ENCODE measurements at places on chromosomes 4 and X.
A peak's percentile ranks its signal among the peaks of the same experiment; 100 is the strongest.

DNA sequence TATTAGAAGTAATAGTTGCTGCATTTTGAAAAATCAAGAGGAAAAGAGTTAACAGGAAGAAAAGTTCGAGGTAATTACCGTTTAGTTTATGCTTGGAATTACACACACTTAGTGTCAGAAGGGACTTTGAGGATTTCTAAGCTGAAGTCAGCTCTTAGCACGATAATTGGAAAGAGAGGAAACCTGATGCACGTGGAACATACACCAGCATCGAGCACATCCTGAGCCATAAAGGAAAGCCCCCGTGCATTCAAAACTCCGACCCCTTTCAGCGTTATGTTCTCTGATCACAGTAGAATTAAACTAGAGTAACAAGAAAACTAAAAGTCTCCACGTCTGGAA is 400 bp upstream of the PAQR3 start:
- DNase-seq, result no peak

DNA sequence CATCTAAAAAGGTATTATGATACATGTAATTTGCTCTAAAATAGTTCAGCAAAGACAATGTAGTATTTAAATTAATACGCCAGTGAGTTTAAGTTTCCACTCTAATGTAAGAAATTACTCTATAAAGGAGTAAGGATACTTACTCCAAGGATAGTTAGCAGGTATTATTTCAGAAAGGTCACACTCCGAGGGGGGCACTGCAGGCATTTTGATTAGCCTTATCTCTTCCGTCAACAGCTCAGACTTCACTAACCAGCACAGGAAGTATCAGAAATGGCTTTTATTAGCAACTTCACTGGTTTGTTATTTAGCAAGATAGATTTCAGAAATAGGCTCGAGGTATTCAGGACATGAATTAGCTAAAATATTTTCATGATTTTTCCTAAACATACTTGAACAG is 127.0 kb downstream of the COX18 start:
- no peak for DNase-seq

DNA sequence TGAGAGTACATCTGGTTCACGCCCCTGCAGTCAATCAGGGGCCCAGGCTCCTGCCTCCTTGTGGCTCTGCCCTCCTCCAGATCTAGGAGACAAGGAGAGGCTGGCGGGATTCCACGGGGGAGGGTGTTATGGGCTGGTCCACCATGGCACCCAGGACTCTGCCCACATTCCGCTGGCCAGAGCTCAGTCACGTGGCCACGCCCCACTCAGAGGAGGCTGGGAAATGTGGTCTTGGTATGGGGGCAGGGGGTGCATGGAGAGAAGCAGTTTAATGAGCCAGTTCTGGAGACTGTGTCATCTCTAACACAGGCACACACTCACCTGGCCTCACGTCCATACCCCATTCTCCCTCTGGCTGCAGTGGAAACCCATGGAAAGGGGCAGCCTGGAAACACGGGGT is 31.5 kb upstream of the PSAPL1 start:
- DNase-seq, result no peak

DNA sequence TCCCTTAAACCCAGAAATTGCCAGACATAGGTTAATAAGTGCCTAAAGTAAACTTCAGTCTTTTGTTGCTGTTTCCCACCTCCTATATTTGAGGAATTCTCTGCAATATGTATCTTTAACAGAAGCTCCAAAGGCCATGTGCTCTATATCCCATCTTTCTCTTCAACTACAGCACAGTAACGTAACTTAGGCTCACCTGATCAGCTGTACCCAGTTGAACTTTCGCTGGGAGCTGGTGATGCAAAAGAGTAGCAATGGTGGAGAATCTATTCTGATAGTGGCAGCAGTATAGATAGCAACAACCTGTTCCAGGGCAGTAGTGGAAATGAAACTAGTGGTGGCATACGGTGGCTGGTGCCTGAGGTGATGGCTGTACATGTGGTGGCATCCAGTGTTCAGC is 33.2 kb upstream of the YTHDC1 start:
- no peak for DNase-seq

DNA sequence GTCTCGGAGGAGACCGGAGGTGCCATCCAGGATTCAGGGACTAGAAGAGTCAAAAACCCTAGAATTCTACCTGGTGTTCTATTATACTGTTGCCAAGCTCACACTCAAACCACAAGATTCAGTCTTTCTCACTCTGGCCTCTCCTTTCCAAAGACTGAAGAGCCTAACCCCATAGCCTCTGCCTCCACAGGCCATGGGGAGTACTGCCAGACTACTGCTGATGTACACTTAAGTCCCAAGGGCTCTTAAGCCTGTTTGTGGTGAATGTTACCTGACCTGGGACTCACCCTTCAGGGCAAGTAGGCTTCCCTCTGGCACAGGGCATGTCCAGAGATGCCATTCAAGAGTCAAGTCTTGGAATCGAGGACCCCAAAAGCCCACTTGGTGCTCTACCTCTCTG is 58.9 kb upstream of the IRS4 start:
- no peak for DNase-seq

- no peak for DNase-seq
These were observed 31.3 kb downstream of the FABP2 start for GRCh38 chr4:119290598-119290997.

DNA sequence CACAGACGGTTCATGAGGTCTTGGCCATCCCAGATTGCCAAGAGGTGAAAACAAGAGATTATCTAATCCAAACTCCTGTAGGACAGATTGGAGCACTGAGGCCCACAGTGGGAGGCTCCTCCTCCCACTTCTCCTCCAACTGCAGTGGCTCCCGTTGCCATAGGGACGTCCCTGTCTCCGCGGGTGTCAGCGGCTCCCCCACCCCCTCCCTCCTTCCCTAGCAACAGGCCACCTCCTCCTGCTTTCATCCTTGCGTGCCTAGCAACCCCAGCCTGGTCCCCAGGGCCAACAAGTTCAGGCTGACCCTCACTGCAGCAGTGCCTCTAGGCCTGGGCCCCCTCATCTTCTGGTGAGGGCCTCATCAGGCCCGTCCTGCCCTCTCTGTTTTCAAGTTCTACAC is 6.8 kb upstream of the IQSEC2 start:
- DNase-seq, result no peak

- DNase-seq, result peak; percentile 85
These were observed 378 bp upstream of the RPS6KA6 start for GRCh38 chrX:84188320-84188834.

DNA sequence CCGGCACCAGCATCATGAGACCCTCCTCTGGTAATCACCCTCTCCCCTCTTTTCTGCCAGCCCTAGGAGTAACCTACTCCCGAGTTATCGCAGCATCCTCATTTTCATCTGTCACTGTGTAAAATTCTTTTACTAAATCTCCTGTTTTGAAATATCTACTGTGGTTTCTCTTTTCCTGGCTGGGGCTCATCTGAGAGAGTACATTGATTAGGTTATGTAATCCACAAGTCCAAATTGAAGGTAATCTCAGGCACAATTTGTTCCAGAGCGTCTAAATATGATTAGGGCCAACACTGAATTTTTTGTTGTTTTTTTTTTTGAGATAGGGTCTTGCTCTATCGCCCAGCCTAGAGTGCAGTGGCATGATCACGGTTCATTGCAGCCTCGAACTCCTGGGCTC is 142.4 kb downstream of the SMIM20 start:
- no peak for DNase-seq

DNA sequence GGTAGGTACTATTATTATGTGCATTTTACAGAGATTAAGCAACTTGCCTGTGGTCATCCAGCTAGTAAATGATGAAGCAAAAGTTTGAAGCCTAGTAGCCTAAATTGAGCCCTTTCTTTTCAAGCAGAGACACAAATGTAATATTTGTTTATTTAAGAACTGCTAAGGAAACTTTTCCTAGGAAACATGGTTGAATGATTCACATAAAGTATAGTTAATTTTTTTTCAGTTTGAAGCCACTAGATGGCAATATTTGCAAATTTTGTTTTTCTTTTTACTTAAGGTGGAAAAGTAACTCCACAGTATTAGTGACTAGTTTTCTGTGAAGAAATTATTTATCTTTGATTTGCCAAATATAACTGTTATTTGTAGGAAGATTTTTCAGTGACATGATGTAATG is 52.8 kb upstream of the ANKRD17 start:
- no peak for DNase-seq

GRCh38 chrX:78603908-78604307 is 55.2 kb downstream of the RTL3 start:
- DNase-seq, result no peak

GRCh38 chrX:107482046-107482445 is 32.6 kb downstream of the FRMPD3 start:
- no peak for DNase-seq

DNA sequence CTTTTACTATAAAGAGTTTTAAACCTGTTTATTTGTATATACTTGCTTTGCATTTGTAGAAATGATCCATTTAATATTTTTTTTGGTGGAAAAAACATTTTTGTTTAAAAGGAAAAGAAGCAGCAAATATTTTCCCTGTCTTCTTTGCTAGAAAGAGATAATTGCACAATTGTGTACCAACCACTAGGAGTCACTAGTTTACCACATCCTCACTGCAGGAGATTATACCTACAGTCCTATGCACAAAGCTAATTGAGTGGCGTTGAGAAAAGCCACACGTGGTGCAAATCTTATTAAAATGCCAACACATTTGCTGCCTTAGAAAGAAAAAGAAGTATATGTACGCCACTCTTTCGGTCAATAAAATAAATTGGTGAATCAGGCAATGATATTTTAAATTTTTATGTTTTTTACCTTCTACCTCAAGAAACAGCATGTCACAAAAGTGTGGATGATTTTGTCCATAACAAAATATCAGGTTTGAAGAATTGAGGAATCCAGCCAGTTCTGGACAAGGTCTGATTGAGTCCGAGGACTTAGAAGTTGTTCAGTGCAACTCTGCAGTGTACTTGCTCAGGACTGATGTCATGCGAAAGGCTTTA is 102.9 kb downstream of the GRXCR1 start:
- no peak for DNase-seq

GRCh38 chr4:122830426-122831095 is 3.9 kb downstream of the FGF2 start:
- DNase-seq, result no peak

DNA sequence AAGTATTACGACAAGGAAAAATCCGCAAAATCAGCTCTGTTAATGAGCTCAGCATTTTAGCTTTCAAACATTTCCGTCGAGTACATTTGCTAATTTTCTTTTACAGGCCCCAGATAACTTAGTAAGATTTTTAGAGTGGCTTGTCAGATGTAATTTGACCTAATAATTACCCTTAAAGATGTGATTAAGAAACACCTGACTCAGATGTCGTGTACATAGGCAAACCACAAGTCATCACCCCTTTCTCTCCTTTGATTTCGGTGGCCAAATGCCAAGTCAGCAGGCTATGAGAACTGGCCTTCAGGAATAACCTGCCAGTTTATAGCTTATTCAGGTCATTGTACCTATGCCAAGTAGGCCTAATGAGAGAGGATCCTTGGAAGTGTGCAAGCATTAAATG is 369.6 kb downstream of the PCDH7 start:
- no peak for DNase-seq

DNA sequence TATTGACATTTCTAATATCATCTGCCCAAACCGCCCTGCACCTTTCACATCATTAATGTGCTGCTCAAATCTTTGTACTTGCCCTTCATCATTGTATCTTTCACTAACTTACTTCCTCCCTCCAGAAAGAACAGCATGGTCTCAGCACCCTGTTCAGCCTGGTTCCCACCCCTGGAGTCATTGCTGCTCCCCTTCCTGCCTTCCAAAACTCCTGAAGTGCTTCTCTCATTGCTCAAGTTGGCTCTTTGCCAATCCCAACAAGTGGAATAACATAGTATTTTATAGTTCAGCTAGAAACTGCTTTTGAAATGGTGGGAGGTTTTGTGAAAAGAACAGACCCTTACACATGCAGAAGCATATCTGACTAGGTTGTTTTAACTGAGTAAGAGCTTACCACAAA is 14.0 kb upstream of the TTC29 start:
- no peak for DNase-seq

- DNase-seq, result no peak
These were observed 79.0 kb upstream of the ATXN3L start for GRCh38 chrX:13398839-13399238.

GRCh38 chr4:153142700-153143438 is 61.4 kb upstream of the TRIM2 start:
- DNase-seq, result peak; percentile 53

GRCh38 chr4:110501826-110502225 is 25.9 kb downstream of the ENPEP start:
- DNase-seq, result no peak

- DNase-seq, result no peak
These were observed 1037.4 kb upstream of the PABPC4L start for GRCh38 chr4:135238940-135239339.

DNA sequence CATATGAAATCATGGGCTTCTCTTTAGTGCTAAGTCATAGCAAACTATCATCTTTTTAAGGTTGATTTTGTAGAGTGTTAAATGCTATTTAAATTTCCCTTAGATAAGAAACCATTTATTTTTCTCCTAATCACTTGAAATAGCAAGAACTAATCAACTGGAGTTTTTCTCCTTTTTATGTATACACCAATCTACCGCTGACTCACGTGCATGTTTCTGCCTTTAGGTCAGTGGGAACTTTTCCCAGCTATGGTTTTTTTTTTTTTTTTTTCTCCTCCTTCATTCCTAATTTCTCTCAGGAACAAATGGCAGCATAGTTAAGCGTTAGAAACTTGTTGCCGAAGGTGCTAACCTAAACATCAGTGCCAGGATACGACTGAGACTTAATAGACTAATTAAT is 176.4 kb downstream of the BMPR1B start:
- no peak for DNase-seq

GRCh38 chr4:14749910-14750309 is 252.4 kb upstream of the CPEB2 start:
- no peak for DNase-seq

- no peak for DNase-seq
These were observed 67.7 kb upstream of the ZXDA start for GRCh38 chrX:57977992-57978391.

DNA sequence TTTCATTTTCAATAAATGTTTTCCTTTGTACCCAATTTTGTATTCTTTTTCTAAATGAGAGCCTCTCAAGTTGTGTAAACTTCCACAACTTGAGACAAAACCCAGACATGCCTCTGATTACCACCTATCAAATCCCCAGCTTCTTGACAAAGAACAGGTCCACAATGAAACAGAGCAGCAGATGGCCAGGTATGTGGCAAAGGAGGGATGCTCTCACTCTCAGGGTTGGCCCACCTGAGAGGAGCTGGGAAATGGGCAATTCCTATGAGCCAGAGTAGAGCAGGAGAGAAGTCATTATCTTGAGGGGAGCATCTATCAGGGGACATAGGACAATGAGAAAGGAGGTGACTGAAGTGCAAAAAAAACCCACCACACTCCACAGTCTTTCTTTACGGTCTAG is 273.5 kb upstream of the FAM241A start:
- DNase-seq, result no peak

GRCh38 chr4:76980261-76980660 is 30.7 kb downstream of the SEPTIN11 start:
- no peak for DNase-seq

GRCh38 chr4:536351-536972 is 37.5 kb downstream of the PIGG start:
- DNase-seq, result no peak

DNA sequence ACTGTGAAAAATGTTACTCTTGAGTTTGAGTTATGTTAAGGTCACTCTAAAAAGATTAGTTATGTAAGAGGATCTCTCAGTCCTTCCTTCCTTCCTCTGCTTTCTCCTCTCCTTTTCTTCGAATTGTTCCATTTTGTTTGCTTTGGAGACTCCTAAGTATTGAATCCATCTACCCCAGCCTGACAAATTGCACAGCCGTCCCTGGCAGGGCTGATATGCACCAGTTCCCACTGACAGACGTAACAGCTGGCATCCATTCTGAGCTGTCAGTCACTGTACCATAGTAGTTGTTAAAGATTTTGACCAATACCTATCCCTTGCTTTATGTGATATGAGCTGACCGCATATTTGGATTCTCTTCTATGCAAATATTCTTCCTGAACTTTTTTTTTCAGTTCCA is 210.7 kb upstream of the IGFBP7 start:
- no peak for DNase-seq
